ENCODE measurements at places on chromosomes 5 and 9. TPM values are rescaled to one million over a fixed set of nuclear protein-coding genes. Genes with fewer than 3 reads are reported as not detected.

DNA sequence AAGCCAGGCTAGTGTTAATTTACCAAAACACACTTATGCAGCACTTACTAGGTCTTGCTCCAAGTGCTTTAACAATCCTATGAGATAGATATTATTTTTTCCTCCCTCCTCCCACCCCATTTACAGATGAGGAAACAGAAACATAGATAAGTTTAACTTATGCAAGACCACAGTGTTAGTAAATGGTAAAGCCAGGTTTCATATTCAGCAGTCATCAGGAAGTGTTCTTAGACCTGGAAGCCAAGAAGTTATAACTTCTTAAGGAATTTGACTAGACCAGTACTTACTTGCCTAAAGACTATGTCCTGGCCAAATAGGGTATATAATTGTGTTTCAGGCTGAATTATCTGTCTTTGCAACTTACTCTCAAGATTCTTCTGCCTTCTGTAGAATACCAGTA is 15.9 kb downstream of the ABHD17B start:
- DNase-seq, result no peak

- DNase-seq, result no peak
Observed at GRCh38 chr5:72937517-72938061, 18.3 kb upstream of the FCHO2 start.

Gene ARHGEF37
- 1.5 TPM for total RNA-seq

GRCh38 chr5:157598350-157598936 is 22.9 kb upstream of the ADAM19 start:
- DNase-seq, result no peak

DNA sequence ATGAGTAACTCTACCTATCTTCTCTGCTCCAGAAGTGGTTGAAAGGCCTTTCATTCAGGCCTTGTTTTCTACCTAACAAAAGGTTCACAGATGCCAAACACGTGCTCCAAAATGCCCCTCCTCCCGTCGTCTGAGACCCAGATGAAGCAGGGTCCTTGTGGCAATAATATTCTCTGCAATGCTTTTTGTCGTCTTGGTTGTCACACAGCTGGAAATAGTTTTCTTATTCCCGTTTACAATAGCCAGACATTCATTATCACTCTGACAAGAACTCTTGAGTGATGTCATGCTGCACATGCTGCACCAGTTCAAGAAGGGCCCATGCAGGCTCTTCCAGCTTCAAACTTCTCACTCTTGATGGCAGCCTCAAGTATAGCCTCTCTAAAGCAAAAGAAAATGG is 7.8 kb downstream of the LPAR1 start:
- no peak for DNase-seq

Gene RNF180
- not detected for total RNA-seq

DNA sequence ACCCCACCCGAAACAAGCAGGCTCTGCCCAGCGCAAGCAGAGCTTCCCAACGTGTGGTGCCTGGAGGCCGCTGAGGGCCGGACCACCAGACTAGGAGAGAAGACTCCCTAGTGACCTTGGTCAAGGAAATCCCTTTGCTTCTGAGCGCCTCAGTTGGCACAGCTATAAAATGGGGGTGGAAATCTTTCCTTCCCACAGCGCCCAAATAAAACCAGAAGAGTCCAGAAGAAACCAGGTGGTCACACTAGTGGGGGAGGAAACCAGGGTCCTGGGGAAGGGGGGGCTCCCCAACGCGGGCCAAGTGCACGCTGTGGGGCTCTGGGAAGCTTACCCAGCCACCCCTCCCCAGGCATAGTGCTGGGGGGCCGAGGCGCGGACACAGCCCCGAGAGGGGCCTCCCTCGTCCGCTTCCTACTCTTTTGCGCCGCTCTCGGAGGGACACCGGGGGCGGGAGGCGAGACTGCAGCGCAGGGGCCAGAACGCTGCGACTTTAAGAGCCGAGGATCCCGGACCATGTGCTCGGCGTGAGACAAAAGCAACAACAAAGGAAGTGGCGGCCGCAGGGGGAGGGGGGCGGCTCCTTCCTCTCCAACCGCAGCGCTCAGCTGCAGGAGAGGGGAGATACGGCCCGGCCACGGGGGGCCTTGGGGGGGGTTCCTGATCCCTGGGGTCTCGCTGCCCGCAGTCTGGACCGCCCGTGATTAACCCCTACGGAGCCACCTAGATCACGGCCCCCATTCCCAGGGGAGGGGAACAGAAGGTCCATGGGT is 885 bp downstream of the RNF44 start:
- peak; percentile 95 for DNase-seq

Gene GABRP
- total RNA-seq, result not detected

DNA sequence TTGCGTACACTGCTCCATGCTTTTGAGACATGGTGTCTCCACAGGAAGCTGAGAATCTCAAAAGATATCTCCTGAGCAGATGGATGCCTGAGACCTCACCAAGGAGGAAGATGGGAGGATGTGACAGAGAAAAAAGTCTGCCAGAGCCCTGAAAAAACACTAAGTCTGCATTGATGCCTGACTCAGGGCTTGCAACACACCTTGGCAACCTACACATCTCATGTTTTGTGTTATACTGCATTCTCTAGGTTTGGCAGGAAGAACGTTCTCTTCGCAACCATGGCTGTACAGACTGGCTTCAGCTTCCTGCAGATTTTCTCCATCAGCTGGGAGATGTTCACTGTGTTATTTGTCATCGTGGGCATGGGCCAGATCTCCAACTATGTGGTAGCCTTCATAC is 19.2 kb downstream of the SLC22A4 start:
- no peak for DNase-seq

DNA sequence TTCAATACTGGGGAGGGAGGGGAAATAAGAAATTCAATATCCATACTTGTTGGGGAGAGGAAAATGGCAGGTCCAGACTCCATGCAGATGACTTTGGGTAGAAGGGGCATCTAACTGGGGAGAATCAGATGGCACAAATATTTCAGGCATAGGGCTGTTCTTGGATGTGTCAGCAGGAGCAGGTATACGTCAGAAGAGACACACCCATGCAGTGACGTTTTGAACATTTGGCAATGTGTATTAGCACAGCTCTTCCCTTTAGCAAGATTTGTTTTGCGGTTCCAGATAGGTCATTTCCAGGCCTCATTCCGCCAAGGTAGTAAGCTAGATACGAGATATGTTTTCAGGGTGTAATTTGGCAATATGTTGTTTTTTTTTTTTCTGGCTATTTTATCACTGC is 187.2 kb upstream of the CDH10 start:
- DNase-seq, result no peak

Gene TAF11L10
- total RNA-seq, result not detected

DNA sequence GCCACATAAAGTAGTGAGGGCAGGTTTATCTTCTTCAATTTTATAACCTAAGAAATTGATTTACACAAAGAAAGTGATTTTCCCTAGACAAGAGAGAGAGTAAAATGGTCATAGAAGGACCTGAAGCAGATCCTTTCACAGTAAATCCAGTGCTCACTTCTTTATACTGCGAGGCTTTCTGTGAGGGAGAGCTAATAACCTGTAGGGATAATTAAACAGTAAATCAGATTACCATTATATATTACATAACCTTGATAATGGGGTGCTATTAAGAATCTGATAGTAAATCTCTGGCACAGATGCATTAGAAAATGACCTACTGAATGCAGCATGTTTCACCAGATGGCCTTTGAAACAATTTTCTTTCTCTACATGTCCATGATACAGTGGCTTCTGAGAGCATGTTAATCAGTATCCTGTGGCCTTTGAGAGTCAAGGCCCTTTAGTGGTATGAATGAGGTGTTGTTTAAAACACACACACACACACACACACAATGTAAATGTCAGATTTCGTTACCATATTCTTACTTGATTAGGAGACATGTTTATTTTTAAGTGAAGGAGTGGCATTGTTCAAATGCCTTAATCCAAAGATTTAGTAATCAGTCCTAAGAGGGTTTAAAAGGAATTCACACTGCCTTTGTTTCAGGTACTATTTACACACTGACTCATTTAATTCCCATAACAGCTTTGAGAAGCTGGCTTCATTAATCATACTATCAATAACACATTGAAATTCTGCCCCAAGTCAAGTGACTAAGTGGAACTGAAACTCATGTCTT is 124.7 kb downstream of the ALDH1A1 start:
- DNase-seq, result no peak

DNA sequence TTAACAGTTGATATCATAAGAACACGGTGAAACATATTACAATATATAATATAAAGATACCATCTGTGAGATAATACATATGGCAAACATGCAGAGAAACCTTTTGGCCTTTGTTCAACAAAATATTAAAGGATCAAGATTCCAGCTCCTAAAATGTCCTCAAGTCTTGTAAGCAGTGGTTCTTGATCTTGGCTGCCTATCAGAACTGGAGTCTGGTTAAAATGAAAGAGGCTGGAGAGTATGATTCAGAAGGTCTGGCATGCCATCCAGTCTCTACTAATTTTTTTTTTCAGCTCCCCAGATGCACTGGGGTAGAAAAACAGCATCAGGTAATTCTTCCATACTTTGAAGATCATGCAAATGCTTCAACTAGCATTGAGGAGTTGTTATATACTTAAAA is 83.2 kb downstream of the TNC start:
- DNase-seq, result no peak

- DNase-seq, result no peak
Observed at GRCh38 chr5:23450187-23450586, 57.2 kb upstream of the PRDM9 start.

DNA sequence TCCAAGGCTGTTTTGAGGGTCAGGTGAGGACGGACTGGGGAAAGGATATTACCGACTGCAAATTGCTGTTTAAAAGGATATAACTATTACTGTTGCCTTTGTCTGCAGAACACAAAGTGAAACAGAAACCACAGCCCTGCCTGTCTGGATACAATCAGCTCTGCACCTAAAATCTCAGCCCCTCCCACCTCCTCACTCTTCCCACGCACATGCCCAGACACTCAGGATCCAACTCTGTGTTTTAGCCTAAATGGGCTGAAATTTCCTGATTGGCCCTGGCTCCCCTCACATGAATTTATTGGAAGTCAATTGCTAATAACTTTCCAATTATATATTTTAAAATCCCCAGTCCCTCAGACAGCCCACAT is 176.3 kb upstream of the PPP1R26 start:
- DNase-seq, result peak; percentile 62

DNA sequence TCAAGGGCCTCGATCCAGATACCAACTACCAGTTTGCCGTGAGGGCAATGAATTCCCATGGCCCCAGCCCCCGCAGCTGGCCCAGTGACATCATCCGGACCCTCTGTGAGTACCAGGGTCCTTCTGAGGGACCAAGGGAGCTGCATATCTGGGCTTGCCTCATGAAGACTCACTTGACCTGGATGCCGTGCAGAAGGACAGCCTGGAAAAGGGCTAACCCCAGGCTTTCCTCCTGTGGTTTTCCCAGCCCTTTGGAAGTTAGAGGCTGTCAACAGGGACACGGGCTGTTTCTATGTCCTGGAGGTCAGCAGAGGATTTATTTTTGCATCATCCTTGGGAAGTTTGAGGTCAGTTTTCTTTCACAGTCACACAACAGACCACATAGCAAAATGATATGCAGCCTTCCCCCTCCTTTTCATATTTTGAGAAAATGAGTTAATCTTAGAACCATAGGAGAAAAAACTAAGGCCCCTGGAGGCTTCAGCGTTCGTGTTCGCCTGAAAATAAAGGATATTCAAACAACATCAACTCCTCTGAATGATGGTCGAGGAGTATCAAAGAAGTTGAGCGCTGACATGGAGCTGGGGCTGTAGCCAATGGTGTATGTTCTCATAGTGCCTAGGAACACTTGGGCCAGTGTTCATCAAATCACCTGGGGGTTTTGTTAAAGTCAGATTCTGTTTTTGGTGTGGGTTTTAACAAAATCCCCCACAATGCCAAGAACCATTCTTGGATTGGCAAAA is 112.2 kb downstream of the EGFLAM start:
- no peak for DNase-seq

- DNase-seq, result no peak
Observed at GRCh38 chr9:74711341-74711740, 176.4 kb downstream of the TRPM6 start.

Gene OLFM1
- 0.19 TPM for total RNA-seq

GRCh38 chr5:1319436-1320256 is 24.8 kb upstream of the TERT start:
- DNase-seq, result no peak

Gene VCAN
- not detected for total RNA-seq

- DNase-seq, result no peak
Observed at GRCh38 chr5:144308174-144308573, 137.5 kb downstream of the KCTD16 start.

DNA sequence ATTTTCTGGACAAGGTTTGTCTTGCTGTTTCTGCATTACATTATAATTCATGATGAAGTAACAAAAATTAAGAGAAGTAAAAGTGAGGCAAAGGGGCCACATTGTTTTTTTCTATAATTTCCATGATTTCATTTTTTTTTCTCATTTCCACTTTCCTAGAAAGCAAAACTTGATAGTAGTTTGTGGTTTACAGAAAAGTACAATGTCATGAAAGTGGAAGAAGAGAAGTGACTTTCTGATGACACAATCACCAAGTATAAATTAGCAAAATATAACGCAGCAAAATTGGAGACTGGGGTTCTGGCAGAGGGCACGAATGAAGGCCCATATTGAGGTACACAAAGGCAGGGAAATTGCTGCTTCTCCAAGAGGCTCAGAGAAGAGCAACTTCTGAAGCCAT is 5.0 kb upstream of the IFNA14 start:
- no peak for DNase-seq

Gene PKD2L2
- not detected for total RNA-seq

GRCh38 chr5:112483704-112484103 is 64.6 kb upstream of the EPB41L4A start:
- DNase-seq, result no peak

- DNase-seq, result no peak
Observed at GRCh38 chr9:36325081-36325828, 67.0 kb upstream of the GNE start.

Gene RNF130
- total RNA-seq, result 7.3 TPM

GRCh38 chr9:129319076-129319937 is 141.2 kb upstream of the IER5L start:
- no peak for DNase-seq

DNA sequence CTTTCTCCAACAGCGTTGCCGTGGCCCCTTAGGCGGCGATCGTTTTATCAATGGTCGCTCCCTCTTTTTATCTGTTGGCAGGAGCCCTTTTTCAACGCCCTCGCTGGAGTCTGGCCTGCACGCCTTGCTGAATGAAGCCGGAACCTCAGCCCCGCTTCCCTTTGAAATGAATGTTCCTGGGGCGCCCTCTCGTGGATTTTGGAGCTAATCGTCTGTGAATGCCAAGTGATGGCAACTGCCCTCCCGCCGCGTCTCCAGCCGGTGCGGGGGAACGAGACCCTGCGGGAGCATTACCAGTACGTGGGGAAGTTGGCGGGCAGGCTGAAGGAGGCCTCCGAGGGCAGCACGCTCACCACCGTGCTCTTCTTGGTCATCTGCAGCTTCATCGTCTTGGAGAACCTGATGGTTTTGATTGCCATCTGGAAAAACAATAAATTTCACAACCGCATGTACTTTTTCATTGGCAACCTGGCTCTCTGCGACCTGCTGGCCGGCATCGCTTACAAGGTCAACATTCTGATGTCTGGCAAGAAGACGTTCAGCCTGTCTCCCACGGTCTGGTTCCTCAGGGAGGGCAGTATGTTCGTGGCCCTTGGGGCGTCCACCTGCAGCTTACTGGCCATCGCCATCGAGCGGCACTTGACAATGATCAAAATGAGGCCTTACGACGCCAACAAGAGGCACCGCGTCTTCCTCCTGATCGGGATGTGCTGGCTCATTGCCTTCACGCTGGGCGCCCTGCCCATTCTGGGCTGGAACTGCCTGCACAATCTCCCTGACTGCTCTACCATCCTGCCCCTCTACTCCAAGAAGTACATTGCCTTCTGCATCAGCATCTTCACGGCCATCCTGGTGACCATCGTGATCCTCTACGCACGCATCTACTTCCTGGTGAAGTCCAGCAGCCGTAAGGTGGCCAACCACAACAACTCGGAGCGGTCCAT is 10.0 kb downstream of the S1PR3 start:
- peak; percentile 93 for DNase-seq

Gene PCDHB4
- total RNA-seq, result not detected

Measured in activated CD4-positive, alpha-beta T cell treated with anti-CD3 and anti-CD28 coated beads, Interleukin-2, amount 10 ng/mL, durations not matched to agents 24 days and 14 days (primary cell).